ENCODE measurements at places on chromosomes 2 and 18. TPM values are rescaled to one million over a fixed set of nuclear protein-coding genes. Genes with fewer than 3 reads are reported as not detected.

Gene TIA1
- total RNA-seq: 52.4 TPM

Gene SAG
- not detected for total RNA-seq

Gene RESP18
- total RNA-seq: not detected

Gene CAMKMT
- 6.2 TPM for total RNA-seq

Gene PARD3B
- total RNA-seq: 1.6 TPM

Gene ANKRD62
- not detected for total RNA-seq

Gene TXNDC2
- total RNA-seq: 1.6 TPM

Gene FAM237A
- total RNA-seq: not detected

Gene STK16
- total RNA-seq: 33.7 TPM

Gene RNF138
- total RNA-seq: 86.7 TPM

Gene SCTR
- total RNA-seq: not detected

Gene KCNK3
- 2.8 TPM for total RNA-seq

Gene SERPINB13
- not detected for total RNA-seq

Gene ZSWIM2
- not detected for total RNA-seq

Gene DNMT3A
- 2.2 TPM for total RNA-seq

Gene GAREM2
- not detected for total RNA-seq

Gene RNF125
- 0.07 TPM for total RNA-seq

Gene GNLY
- total RNA-seq: not detected

Gene FOXD4L1
- total RNA-seq: 0.07 TPM

Gene ZC3H6
- total RNA-seq: 3.5 TPM

Gene HMSD
- total RNA-seq: 0.84 TPM

Gene EGR4
- total RNA-seq: not detected

Gene CIB4
- total RNA-seq: not detected

Gene ADCYAP1
- total RNA-seq: 0.98 TPM

Gene SPP2
- 0.27 TPM for total RNA-seq

Gene ALK
- 0.37 TPM for total RNA-seq

Gene GCG
- total RNA-seq: not detected

Gene STK17B
- total RNA-seq: 11.8 TPM

Gene LRRFIP1
- 12.5 TPM for total RNA-seq

Gene CRYGC
- not detected for total RNA-seq

Gene SUCLG1
- 84.4 TPM for total RNA-seq

Gene LIMS3
- 0.17 TPM for total RNA-seq

Gene FRZB
- 0.10 TPM for total RNA-seq

Gene COLEC12
- 39.2 TPM for total RNA-seq

Gene ZNF804A
- 1.1 TPM for total RNA-seq

Gene UPP2
- not detected for total RNA-seq

Gene EFHD1
- 1.7 TPM for total RNA-seq

Gene TEKT4
- total RNA-seq: not detected

Measured in M059J (cell line).